Mammary epithelial cell (primary cell): ENCODE measurements at places on chromosomes 16 and 17. TPM values are rescaled to one million over a fixed set of nuclear protein-coding genes. Genes with fewer than 3 reads are reported as not detected.

ZFP3 gene
- 0.40 TPM for polyA plus RNA-seq

NPB gene
- 0.06 TPM for polyA plus RNA-seq

UBALD2 gene
- polyA plus RNA-seq: 15.3 TPM

LRRC37A3 gene
- polyA plus RNA-seq: 0.56 TPM

VPS9D1 gene
- 3.5 TPM for polyA plus RNA-seq

DNA sequence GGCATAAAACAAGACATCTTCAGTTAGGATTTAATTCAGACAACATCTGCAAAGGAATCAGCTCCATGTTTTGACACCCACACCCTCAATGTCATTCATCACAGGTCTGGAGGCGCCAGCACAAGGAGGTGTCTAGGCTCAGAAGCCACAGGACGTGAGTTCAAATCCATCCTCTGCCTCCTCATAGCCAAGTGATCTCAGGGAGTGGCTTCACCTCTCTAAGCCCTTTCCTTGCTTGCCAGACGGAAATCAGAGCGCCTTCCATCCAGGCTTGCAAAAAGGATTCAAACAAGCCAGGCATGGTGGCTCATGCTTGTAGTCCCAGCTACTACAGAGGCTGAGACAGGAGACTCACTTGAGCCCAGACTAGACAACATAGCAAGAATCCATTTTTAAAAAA lies 84.6 kb downstream of the GSG1L start:
- no peak for DNase-seq

DNA sequence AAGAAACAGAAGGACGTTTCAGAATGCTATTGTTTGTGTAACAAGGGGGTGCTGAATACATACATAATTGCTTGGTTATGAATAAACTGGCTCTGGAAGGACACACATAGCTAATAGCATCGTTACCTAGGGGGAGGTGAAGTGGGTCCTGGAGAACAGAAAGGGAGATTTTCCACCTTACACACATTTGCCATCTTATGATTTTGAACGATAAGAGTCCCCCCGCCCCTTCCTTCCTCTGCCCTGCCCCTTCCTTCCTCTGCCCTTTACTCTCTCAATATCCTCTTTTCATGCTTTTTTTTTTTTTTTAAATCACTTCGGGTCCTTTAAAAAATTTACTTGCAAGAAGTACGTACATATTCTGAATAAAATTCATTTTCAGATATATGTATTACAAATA lies 902 bp upstream of the DHRS7B start:
- DNase-seq: no peak

- DNase-seq: no peak
Observed at GRCh38 chr16:81123092-81123852, 27.1 kb upstream of the GCSH start.

- DNase-seq: no peak
Observed at GRCh38 chr16:68834550-68834949, 8.8 kb upstream of the TANGO6 start.

GRCh38 chr16:1491327-1491726 lies 1.8 kb upstream of the TELO2 start:
- DNase-seq: peak; percentile 19
